Thoracic aorta (tissue), 2 donors: ENCODE measurements at places on chromosomes 13 and 19. TPM values are rescaled to one million over a fixed set of nuclear protein-coding genes. Genes with fewer than 3 reads are reported as not detected.

GRCh38 chr13:42001580-42001979, 40.7 kb upstream of the VWA8 start:
- DNase-seq, result no peak

DNA sequence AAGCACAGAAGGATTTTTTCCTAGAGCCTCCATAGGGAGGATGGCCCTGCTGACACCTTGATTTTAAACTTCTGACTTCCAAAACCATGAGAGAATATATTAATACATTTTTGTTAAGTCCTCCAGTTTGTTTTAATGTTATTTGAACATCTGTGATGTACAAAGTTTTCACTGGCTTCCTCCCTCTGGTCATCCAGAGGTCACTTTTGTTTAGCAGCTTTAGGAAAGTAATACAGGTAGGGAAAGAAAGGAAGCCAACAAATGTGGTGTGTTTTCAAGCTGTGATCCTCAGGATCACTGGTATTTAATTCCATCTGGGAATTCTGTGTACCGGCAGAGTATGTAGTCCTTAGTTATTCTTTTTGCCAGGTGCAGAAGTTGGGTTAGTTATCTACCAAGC, 488.8 kb upstream of the ATXN8OS start:
- no peak for DNase-seq

- no peak for DNase-seq
Observed at GRCh38 chr19:41706741-41707501, 1.5 kb upstream of the CEACAM5 start.

- DNase-seq, result no peak
Observed at GRCh38 chr13:25300861-25301346, 521 bp upstream of the NUP58 start.

GRCh38 chr13:23758798-23759527, 130.2 kb downstream of the MIPEP start:
- DNase-seq, result no peak

DNA sequence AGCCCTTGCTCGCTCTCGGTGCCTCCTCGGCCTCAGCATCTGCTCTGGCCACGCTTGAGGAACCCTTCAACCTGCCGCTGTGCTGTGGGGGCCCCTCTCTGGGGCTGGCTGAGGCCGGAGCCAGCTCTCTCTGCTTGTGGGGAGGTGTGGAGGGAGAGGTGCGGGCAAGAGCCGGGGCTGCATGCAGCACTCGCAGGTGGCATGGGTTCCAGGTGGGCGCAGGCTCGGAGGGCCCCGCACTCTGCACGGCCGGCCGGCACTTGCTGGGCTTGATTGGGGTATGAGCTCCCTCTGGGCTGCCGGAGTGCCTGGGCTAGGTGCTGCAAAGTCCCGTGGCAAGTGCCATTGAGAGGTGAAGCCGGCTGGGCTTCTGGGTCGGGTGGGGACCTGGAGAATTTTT, 31.7 kb upstream of the RPL21 start:
- no peak for DNase-seq

The CRB3 gene
- 2.1 TPM for total RNA-seq

The TMEM86B gene
- 4.8 TPM for total RNA-seq

The GNA15 gene
- 13.0 TPM for total RNA-seq

The C13orf46 gene
- total RNA-seq, result 1.1 TPM

The KLK3 gene
- not detected for total RNA-seq
